ENCODE measurements at places on chromosomes 12 and 14. TPM values are rescaled to one million over a fixed set of nuclear protein-coding genes. Genes with fewer than 3 reads are reported as not detected.

GRCh38 chr12:88310069-88310468 is 168.0 kb downstream of the TMTC3 start:
- DNase-seq: no peak

DNA sequence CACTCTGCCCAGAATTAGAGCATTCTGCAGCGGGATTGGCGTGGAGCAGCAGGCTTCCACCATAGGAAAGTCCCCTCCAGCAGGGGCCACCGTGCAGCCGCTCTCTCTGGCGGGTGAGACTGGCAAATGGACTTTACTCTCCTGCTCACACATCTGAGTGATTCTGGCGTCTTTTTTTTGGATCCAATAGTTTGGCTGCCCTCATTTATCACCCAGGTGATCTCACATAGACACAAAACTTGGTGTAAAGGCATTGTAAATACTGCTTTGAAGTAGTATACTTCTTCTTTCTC is 130.3 kb downstream of the TGFB3 start:
- DNase-seq: no peak

- no peak for DNase-seq
Measured at GRCh38 chr12:25840678-25841465, 117.6 kb upstream of the RASSF8 start.

DNA sequence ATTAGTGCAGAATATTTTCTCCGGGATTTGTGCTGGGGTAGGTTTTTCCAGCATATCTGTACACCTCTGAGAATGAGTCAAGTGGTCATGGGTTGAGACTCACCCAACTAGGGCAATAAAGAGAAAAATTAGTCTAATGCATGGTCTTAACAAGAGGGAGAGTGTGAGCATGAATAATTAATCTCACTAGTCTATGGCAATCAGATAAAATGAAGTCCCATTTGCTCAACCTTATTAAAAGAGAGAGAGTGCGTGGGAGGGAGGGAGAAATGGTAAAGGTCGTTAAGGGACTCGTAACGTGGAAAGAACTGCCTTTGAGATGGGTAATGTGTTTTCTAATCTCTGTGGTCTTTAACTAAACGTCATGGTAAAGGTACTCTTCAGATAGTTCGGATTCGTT is 91.6 kb downstream of the TESC start:
- no peak for DNase-seq

GLT1D1 gene
- 0.08 TPM for total RNA-seq

FGD6 gene
- 0.66 TPM for total RNA-seq

GRCh38 chr12:13142747-13143146 is 39.3 kb upstream of the GSG1 start:
- no peak for DNase-seq

DNA sequence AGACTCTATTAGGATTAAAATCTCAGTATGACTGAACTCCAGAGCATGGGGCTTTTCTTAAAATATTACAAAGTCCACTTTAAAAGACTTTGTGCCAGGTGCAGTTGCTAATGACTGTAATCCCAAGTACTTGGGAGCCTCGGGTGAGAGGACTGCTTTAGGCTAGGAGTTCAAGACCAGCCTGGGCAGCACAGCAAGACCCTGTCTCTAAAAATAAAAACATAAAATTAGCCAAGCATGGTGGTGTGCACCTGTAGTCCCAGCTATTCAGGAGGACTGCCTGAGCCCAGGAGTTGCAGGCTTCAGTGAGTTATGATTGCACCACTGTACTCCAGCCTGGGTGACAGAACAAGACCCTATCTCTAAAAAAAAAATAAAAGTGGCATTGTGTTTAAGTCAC is 33.2 kb downstream of the ATF7 start:
- DNase-seq: no peak

TAS2R8 gene
- total RNA-seq: not detected

ATG2B gene
- 14.9 TPM for total RNA-seq

- no peak for DNase-seq
Measured at GRCh38 chr14:77579780-77580179, 36.7 kb downstream of the SPTLC2 start.

- no peak for DNase-seq
Measured at GRCh38 chr14:56059054-56059453, 59.2 kb upstream of the PELI2 start.

- DNase-seq: no peak
Measured at GRCh38 chr12:48472259-48472658, at the start of gene ANP32D. Gene ANP32D, plus strand, starts transcription at chr12:48472559. Its CDS starts 106 bp downstream, at chr12:48472665.

AMDHD1 gene
- total RNA-seq: 1.5 TPM

DNA sequence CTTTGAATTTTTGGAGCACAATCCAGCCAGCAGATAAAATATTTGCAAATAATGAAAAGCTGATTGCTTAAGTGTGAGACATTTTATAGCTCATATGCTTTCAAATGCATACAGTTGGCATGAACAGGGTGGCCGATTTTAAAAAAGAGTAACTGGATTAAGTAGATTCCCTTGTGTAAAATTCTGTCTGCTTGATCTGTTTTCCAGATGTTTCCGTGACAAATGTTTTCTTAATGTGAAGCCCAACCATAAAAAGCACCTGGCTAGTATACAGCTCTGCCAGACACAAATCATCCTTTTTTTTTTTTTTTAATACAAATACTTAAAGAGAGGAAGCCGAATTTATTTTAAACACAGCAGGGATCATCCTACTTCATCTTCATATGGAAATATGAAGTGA is 440.7 kb downstream of the CCER1 start:
- no peak for DNase-seq

DNA sequence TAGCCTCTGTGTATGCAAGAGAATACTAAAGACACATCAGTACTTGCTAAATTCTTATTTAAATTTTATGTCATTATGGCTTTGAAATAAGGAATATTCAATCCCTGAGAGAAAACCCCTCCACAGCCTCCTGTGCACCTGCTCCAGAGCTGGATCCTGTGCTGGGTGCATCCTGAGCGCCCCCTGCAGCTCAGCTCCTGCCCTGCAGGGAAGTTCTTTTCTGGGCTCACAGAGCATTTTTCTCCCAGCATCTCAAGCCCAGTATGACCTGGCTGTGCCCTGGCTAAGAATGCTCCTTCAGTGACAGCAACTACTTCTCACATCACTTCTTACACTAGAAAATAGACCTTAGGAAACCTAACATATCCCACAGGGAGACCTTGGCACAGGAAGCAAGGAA is 1211.7 kb downstream of the TMEM121 start:
- peak; percentile 26 for DNase-seq

SMIM41 gene
- total RNA-seq: not detected

- DNase-seq: no peak
Measured at GRCh38 chr12:108076556-108076955, 52.5 kb upstream of the WSCD2 start.

GRCh38 chr14:54360667-54361066 is 36.1 kb upstream of the CDKN3 start:
- no peak for DNase-seq

DNA sequence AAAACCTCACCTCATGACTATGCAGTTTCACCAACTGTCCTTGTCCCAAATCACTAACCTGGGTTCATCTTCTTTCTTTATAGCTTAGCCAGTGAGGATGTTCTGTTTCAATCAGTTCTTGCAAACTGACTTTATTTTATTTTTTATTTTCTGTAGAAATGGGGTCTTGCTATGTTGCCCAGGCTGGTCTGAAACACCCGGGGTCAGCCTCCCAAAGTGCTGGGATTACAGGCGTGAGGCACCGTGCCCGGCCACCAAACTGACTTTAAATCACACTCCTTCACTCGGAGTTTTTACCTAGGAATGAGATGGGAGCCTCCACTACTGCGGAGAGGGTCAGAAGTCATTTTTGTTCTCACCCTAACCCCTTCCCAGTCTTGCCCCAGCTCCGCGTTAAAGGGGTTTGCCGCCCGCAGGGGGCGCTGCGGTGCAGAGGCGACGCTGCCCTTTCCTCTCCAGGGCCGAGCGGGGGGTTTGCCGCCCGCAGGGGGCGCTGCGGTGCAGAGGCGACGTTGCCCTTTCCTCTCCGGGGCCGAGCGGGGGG is 7.0 kb upstream of the B4GALNT3 start:
- DNase-seq: peak; percentile 50

FSCB gene
- total RNA-seq: not detected

ITGB7 gene
- 124 TPM for total RNA-seq

DNA sequence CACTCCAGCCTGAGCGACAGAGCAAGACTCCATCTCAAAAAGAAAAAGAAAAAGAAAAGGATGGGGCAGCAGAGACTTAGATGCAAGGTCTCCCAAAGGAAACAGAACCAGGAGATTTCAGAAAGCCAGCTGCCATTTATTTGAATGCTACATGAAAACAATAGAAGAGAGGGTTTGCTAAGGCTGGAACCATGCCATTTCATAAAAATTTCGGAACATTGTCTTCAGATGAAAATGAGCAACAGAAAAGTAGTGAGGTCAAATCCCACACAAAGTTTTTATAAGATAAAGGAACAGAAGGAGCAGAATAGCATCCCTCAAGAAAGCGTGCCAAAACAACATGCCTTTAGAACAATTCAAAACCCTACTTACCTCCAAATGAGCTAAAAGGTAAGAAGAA is 175.3 kb downstream of the ETV6 start:
- DNase-seq: no peak

All from activated T-cell treated with anti-CD3 and anti-CD28 coated beads, Interleukin-2, amount 50 U/mL, for 4 hours (primary cell).